Stomach (tissue), 19 donors: ENCODE measurements at places on chromosomes 3 and 15.

DNA sequence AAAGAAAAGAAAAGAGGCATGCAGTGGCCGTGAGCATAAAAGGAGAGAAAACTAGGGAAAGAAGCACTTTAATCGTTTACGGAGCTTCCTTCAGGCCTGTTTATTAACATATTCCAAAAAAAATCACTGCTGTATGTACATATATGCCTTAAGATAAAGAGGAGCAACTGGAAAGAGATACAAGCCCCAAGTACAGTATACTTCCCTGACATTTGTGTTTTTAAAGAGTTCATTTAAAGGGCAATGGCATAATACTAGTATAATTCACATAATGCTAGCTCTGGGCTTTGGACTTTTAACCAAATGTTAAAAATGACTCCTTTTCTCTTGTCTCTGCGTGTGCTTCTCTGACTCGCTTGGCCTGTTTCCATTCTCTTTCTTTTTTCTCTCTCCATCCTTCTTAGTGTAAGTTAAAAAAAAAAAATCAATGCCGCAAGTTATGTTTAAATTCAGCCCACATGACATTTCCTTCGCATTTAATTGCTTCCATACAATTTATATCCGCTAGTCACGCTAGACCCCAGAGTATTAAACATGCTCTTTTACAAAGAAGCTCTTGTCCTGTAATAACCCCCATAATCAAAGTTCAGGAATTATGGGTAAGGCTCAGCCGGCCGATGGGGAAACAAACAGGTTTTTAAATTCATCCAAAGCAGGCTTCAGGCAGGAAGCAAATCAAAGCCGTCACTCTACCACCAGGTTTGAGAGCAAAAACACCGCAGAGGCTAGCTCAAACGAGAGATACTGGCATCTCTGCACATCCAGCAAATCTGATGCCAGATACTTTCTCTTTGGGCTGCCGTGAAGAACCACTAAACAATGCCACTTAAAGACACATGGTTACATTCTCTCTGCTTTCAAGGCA, 19.4 kb downstream of the WWTR1 start:
- peak; percentile 73 for DNase-seq

DNA sequence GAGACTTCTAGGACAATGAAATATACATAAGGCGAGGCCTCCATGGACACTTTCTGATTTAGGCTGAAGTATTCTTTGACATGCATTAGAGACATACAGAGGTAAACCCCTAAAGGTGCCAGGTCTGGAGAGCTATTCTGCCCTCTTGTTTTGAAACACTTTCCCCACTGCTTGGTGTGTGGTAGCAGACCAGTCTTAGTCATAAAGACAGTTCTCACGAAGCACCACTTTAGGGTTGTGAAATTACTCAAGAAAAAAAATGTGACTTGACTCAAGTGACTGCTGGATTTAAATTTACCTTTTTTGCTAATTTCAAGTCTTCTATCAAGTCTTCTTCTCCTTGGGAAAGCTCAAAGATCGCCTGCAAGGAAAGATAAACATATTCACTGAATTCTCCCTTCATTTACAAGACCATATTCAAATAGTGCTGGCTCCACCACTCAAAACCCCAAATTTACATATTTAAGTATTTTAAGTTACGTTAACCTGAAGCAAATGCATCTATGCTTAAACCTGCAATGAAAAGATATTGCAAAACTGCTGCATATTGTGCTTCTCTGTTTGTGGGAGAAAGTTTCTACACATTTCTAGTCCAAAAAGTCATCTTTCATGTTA, 48.4 kb downstream of the ARHGEF3 start:
- DNase-seq, result no peak

DNA sequence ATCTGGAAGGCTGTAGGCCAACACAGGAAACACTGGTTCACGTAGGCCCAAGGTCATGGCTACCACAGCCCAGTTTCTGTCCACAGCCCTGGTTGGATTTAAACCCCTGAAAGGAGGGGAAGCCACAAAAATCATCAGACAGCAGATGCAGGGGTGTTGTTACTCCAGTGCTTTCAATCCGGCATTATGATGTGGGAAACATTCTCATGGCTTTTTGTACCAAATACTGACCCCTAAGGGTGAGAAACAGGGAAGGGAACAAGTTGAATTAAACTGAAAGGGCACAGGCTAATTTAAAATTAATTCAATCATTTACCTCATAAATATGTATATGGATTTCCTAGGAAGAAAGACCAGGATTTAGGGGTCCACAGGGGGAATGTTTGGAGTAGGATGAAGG, 375.6 kb downstream of the CTNNB1 start:
- DNase-seq, result no peak

- no peak for DNase-seq
These were observed 701.5 kb upstream of the GBE1 start for GRCh38 chr3:82462977-82463376.

DNA sequence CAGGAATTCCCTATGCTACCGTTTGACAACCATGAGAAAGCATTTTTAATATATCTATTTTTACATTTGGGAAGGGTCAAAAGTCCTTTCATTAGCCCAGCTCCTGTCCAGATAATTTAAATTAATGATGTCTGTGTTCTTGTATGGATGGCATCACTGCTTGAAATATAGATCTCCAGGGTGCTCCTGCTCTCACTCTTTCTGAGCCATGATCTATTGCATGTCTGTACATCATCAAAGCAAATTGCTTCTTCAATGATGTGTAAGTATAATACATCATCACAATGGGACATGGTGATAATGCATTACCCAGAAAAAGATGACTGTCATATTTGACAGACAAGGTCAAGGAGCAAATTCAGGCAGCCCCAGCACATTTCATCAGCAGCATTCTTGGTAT, 223.6 kb upstream of the CNTN6 start:
- no peak for DNase-seq

GRCh38 chr3:141051443-141052200, 475 bp downstream of the SPSB4 start:
- DNase-seq, result peak; percentile 72

- DNase-seq, result no peak
These were observed 5.1 kb downstream of the SPTBN5 start for GRCh38 chr15:41888662-41889253.

DNA sequence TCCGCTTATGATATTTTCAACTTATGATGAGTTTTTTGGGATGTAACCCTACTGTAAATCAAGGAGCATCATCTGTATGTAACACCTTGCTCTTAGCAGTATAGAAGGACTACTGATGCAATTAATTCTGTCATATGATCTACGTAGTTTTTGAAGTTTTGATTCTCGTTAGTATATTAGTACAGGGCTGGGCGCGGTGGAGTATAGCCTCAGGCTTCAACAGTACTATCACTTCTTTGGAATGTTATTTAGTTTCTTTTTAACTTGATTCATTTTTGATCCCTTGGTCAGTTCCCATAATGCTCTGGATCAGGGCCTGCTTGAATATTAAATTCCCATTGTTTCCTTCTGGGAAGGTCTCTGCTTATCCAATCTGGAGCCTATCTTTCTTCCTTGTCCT, 23.9 kb upstream of the AP4E1 start:
- no peak for DNase-seq

DNA sequence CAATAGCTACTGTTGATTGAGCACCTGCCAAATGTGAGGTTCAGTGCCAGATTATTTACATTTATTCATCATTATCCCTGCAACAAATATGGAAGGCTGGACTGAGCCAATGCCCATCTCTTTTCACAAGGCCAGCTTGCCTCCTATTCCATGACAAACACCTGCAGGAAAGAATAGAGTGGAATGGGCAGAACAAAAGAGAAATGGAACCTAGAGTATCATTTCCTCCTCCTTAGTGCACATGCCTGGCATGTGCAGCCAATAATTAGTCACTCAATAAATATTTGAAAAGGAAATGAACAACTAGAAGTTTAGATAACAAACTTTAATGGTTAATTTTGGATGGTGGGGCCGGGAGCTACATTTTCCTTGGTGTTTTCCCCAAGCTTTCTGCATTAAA, 61.4 kb upstream of the MYRIP start:
- no peak for DNase-seq

DNA sequence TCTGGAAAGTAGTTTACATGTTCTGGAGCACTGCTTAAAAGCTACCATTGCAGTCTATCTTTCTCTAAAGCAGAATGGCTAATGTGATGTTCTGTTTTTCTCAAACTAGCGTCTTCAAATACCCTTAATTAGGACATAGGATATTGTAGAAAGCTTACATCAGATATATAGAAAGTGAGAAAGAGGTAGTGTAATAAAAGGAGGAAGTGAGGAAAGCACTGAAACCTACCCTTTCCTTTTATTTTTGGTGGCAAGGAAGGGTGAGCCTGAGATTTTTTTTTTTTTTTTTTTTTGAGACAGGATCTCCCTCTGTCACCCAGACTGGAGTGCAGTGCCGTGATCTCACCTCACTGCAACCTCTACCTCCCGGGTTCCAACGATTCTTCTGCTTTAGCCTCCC, 9.4 kb downstream of the SENP2 start:
- DNase-seq, result no peak

DNA sequence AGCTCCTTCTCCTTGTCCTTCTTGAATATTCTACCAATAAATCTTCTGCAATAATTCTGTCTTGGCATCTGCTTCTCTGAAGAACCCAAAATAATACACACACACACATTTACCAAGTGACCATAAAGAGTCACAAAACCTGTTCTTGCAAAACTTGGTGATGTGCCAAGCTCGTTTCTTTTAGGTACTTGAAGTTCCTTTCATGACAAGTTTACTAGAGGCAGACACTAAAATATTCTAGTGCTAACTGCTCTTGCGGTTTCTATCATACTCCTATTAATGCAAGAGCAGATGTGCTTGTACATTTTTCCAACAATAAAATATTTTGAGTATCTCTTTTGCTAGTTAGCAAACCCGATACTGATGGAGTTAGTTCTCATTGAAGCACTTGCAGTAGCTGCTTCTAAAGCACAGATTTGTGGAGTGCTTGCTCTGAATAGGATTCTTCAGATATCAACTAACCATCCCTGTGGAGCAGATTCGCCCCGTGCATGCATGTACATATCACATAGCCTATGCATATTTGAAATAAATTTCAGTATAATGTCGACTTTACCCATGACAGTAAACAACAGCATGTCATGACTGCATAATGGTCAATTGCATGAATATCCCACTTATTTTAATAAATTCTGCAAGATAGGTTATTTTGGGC, 23.2 kb downstream of the HHLA2 start:
- DNase-seq, result peak; percentile 75

DNA sequence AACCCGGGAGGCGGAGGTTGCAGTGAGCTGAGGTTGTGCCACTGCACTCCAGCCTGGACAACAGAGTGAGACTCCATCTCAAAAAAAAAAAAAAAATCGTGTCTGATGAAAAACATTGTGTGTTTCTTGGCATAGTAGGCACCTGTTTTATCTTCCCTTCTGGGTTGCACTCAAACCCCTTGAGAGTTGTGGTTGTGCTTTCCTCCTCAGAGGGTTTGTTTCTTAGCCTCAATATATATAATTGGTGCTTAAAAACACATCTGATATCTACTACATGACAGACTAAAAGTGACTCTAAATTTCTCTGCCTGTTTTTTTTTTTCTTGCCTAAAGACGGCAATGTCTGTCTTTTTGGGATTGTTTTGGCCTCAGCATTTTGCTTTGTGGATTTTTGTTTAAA, 7.6 kb downstream of the NR1D2 start:
- no peak for DNase-seq

DNA sequence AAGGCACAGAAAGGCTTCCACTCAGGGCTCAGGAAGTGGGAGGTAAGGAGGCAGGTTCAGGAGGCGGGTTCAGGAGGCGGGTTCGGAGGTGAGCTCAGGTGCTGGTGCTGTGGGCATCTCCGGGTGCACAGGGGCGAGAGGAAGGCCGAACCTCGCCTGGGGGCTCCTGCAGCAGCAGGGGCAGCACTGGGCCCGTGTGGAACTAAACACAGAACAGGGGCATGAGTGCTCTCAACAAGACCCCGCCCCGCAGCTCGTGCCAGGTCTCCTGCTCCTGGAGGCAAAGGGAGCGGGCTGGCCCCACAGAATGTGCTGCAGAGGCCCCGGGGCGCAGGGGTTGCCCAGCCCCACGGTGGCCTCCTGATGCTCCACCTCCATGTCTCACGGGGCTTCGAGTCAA, 13.7 kb downstream of the ZDHHC19 start:
- no peak for DNase-seq

GRCh38 chr3:119569156-119569555, 9.7 kb upstream of the CD80 start:
- DNase-seq, result no peak

DNA sequence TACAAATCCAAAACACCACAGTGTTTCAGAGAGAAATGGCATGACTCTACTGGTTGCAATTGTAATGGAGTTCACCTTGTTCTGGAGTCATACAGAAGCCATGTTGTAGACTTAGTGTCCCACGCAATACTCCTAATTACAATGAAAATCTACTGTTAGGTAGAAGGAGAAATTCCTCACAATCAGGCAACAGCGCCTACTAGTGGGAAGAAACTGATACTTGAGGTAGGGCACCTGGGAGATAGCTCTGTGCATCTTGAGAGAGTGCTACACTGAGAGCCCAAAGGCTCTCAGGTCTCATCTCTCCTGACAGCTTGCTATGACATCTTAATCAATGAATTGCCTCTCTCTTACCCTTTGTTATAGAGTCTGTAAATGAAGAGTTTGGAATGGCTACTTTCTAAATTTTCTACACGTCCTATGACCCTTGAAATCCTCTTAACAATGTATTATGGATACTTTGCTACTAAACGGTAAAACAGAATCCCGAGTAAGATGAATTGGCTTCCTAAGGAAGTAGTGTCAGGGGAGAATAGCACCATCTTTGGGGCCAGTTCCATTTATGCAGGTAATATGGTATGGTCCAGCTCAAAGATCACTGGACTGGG, 422.7 kb upstream of the TPRG1 start:
- peak; percentile 34 for DNase-seq

GRCh38 chr3:48504051-48504946, at the start of gene SHISA5:
Gene SHISA5 (minus strand): TSS chr3:48504174. CDS start chr3:48504094, 80 bp downstream.
- DNase-seq, result peak; percentile 90

DNA sequence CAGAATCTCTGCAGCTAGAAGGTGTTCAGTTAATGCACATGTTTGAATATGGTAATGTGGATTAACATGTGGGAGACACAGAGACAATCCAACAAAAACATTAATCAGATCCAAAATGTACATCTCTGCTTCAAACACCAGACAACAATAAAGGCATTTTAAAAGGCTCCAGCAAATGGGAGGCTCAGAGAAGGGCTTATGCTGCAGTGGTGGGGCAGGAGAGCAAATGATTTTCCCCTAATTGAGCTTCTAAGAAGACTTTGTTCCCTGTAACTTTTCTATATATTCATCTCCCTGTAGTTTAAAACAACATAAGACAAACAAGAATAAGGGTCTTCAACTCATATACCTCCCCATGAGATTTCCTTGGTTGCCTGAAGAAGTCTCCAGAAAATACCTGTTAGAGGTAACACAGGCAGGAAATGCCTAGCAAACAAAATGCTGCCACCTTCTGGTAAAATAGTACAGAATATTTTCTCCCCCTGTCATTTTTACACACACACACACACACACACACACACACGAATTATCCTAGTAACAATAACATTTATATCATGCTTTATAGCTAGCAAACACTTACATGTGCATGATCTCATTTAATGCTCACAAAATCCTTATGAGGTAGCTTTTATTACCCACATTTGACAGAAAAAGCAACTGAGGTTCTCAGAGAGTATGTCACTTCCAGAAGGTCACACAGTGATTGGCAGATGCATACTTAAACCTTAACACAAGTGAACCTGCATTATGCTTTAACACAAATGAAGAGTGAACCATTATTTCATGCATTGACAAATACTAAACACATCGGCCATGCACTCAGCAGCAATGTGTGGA, 123.4 kb upstream of the MB21D2 start:
- DNase-seq, result no peak
